ENCODE measurements at places on chromosomes 6 and 20.

GRCh38 chr6:38801305-38801704 lies 86.2 kb downstream of the DNAH8 start:
- no peak for DNase-seq

DNA sequence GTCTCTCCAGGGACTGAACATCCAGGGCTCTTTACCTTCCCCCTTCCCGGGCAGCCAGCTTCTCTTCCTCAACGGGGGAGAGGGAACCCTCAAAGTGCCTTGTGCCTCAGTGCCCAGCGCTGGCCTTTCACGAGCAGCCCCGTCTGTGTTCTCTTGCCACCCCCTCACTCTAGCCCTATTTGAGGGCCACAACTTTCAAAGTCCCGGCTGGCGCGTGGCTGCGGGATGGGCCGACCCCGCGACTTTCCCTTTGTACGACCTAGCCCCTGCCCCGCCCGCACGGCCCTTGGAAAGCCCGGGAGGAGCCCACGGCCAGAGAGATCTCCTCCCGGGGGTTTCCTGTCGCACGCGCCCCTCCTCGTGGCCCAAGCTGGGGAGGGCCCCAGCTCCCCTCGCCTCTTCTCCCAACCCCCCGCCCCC lies 559 bp downstream of the SCRT2 start:
- no peak for DNase-seq

GRCh38 chr6:91042656-91043055 lies 455.8 kb upstream of the MAP3K7 start:
- no peak for DNase-seq

DNA sequence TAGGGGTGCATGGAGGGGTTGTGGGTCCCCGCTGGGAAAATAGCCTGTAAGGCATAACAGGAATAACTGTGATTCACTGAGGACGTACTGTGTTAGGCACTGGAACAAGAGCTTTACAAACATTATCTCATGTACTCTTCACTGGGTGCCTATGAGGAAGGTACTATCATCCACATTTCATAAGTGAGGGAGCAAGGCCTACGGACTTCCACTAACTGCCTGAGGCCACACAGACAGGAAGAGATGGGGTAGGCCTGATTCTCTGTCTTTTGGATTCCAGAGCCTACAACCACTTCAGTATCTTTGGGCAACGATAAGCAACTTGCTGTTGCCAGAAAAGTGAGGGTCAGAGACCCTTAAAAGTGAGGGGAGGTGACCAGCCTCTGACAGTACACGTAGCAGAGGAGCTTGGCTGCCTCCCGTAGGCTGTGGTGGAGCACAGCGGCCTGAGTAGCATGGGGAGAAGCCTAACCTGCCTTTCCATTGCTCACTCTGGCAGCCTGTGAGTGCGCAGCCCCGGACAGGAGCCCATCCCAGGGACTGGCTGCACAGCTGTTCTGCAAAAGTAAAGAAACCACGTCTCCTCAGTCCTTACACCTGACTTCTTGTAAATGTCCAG lies 30.4 kb downstream of the PSMB1 start:
- no peak for DNase-seq

GRCh38 chr6:69624944-69625343 lies 171.9 kb downstream of the LMBRD1 start:
- no peak for DNase-seq

- DNase-seq, result no peak
Measured at GRCh38 chr6:7721649-7722048, 4.2 kb upstream of the BMP6 start.

- no peak for DNase-seq
Measured at GRCh38 chr6:33967265-33967767, 163.5 kb upstream of the MLN start.

DNA sequence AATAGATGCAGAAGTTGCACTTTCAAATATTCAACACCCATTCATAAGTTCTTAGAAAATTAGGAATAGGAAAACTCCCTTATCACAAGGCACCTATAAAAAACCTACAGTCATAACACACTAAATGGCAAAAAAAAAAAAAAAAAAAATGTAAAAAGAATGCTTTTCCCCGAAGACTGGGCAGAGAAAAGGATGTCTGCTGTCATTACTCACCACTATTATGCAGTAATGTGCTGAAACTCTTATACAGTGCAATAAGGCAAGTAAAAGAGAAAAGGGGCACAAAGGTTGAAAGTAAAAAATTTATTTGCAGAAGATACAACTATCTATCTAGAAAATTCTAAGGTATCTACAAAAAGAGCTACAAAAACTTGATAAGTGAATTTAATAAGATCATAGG lies 607.8 kb upstream of the ARID1B start:
- DNase-seq, result no peak

DNA sequence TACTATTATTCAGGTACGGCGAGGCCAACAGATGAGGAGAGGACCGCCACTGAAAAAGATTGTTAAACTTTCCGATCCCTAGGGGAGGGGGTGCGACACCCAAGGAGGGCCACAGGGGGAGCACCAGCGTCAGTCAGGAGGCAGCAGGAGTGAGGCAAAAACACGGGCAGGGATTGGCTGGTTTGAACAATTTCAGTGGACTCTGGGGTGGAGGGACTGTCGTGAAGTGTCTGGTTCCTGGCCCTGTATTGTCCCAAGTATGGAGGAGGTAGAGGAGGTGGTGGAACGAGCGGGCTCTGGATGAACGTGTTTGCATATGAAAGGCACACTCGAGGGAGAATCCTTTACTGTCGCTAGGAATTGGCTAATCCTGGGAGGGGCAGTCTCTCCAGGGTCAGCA lies 32.5 kb upstream of the MCUR1 start:
- no peak for DNase-seq

DNA sequence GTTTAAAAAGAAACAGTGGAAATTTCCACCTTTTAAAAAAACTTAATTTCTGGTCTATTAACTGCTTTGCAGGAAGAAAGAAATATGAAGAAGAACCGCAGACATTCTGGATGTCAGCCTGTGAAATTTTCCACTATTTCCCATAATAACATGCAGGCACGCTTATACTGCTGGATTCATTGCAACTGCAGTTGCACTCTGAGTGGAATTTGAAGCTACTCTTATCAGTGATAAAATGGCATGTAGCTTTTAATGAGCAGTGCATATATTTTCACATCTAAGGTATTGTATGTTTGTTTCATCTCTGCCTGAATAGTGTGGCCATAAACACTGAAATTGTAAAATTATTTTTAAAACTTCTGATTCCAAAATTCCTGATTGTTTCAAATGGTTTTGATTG lies 28.2 kb downstream of the NCOA3 start:
- no peak for DNase-seq

GRCh38 chr6:56899311-56899710 lies 55.6 kb upstream of the BEND6 start:
- DNase-seq, result no peak

DNA sequence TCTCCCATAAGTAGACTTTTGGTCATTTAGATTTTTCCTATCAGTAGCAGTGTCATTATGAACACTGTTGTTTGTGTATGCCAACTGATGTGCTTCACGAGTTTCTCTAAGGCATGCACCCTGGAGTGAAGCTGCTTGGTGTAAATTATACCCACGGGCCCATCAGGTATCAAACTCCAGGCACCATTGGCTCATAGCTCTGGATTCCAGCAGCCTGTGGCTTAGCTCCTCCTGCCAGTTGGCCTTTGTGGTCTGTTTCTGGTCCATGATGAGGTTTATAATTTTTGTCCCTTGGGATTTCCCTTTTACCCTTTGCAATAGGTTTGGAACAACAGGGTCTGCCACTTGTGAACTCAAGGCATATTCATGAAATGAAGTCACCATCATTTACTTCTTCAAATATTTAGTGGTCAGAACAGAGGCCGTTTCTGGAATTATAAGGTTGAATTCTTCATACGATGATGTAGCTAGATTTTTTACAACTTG lies 350.5 kb downstream of the PRL start:
- no peak for DNase-seq

GRCh38 chr6:43869792-43870659 lies 100.0 kb downstream of the VEGFA start:
- no peak for DNase-seq

GRCh38 chr20:25372584-25373336 lies 17.9 kb downstream of the ABHD12 start:
- DNase-seq, result no peak

GRCh38 chr6:87115402-87116135 lies 20.7 kb upstream of the CGA start:
- no peak for DNase-seq

GRCh38 chr6:25956226-25956625 lies 6.4 kb upstream of the TRIM38 start:
- DNase-seq, result no peak

DNA sequence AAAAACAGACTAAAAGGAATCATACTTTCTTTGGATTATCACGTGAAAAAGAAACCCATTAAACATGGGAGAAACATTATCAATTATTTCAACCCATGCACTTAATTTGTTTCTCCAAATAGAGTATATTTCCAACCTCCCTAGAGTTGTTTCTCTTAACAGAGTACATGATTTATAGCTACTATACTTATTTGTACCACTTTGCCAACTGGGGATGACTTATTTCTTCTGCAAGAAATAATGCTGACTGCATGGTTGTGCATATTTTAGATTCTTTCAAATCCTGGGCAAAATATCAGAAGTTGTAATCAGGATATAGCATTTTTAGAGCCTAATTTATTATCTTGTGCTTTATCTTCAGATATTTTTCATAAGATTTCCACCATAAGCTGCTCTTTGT lies 629.1 kb upstream of the EYS start:
- no peak for DNase-seq

DNA sequence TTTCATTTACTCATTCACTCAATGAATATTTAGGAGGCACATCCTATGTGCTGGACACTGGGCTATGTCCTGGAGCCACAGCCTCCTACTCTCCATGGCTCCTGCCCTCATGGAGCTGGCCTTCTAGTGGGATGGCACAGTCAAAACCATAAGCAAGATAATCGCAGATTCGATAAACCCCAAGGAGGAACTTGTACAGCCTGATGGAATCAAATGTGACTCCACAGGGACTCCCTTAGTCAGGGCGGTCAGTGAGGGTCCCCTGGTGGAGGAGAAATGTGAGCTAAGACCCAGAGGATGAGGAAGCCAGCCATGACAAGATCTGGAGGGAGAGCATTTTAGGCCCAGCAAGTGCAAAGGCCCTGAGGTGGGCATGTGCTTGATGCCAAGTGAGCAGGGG lies 211.9 kb downstream of the PREX1 start:
- no peak for DNase-seq

DNA sequence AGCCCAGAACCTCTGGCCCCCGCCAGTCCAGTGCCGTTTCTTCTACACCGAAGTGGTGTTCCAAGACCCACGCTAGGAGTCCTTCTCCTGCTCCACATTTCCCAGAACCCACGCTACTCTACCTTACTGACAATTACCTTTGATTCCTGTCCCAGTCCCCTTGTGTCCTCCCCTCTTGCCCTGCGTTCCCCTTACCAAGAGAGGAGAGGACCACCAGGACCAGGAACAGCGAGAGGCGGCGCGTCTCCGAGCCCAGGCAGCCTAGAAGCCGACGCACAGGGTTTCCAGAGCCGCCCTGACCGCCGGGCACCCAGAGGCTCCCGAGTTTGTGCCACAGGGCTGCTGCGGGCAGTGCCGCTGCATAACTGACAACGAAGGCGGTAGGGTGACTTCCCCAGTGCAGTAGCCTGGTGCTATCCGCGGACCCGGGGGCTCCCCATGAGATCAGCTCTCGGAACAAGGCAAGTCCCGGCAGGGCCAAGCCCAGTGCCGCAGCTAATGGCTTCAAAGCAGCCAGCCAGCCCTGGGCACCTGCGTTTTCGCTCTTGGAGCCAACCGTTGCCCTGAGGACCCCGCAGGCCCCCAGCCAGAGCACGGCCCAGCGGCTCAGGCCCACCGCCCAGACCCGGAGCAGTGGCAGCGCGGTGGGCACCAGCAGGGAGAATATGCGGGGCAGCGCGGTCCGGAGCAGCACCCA lies 512 bp downstream of the TAP1 start:
- DNase-seq, result no peak

Measured in stimulated activated CD8-positive, alpha-beta memory T cell treated with anti-CD3 and anti-CD28 coated beads, Interleukin-12 subunit alpha, Interleukin-12 subunit beta, amount 100 ng/mL, for 1 hour (primary cell).